K562 (cell line): ENCODE measurements at places on chromosomes 7 and 10. TPM values are rescaled to one million over a fixed set of nuclear protein-coding genes. Genes with fewer than 3 reads are reported as not detected.

GRCh38 chr7:92699560-92699959 lies 109.4 kb upstream of the FAM133B start:
- H3K27me3 ChIP-seq: no peaks in the 10 kb centered on the region
- no peak for DNase-seq
- H3K36me3 ChIP-seq: no peaks in the 10 kb centered on the region
- H3K4me1 ChIP-seq: peaks cover 11% of the 10 kb centered on the region; the same call in 2 of the 3 replicates
- no peak overlapping the region for H3K27ac ChIP-seq
- no peak overlapping the region for H3K4me3 ChIP-seq

Gene SORCS3
- polyA plus RNA-seq: not detected in 2 replicates

GRCh38 chr7:131293018-131293417 lies 34.7 kb upstream of the MKLN1 start:
- H3K27me3 ChIP-seq: peaks cover 5% of the 10 kb centered on the region; the same call in 2 of the 3 replicates
- no peaks in the 10 kb centered on the region for H3K4me1 ChIP-seq
- no peaks in the 10 kb centered on the region for H3K36me3 ChIP-seq
- H3K4me3 ChIP-seq: no peak overlapping the region
- no peak for DNase-seq

DNA sequence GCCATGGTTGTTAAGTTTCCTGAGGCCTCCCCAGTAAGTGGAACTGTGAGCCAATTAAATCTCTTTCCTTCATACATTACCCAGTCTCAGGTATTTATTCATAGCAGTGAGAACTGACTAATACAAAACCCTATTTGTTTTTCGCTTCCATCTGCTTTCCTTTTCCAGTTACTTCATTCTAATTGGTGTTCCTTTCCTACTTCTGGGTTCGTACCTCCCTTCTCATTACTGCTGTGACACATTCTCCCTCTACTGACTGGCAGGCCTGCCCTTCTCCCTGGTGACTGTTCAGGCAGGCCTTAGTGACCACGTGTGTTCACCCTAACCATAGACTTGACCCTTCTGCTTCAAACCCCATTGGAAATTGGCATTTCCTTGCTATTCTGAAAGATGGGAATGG lies 37.7 kb downstream of the MTURN start:
- no peak overlapping the region for H3K4me3 ChIP-seq
- no peak overlapping the region for H3K27ac ChIP-seq
- H3K36me3 ChIP-seq: no peaks in the 10 kb centered on the region
- H3K4me1 ChIP-seq: no peaks in the 10 kb centered on the region; the same call in 1 of the 2 replicates

DNA sequence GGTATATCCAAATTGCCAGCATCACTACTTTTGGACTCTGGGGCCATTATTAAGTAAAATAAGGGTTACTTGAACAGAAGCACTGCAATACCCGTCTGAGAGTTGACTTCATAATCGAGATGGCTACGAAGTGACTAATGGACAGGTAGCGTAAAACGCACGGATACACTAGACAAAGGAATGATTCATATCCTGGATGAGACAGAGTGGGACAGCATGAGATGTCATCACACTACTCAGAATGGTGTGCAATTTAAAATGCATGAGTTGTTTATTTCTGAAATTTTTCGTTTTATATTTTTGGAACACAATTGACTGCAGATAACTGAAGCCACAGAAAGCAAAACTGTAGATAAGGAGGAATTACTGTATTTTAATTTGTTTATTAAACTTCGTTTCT lies 421.5 kb upstream of the LRGUK start:
- DNase-seq: no peak
- H3K27ac ChIP-seq: no peak overlapping the region
- H3K4me3 ChIP-seq: no peak overlapping the region

DNA sequence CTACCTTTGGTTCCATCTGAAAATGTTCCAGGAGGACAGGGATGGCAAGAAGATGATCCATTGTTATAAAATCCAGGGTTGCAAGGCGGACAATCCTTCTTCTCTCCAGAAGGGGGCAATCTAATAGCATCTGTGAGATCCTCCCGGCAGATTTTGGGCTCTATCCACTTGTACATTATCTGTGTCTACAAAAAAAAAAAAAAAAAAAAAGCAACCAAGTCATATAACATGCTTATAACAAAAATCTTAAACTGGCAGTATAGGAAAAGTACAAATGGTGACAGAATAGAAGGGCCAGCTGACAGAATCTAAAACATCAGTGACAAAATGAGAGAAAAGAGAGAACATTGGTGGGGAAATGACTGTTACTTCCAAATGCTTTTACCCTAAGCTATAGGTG lies 132.7 kb downstream of the ELAPOR2 start:
- no peak overlapping the region for H3K4me3 ChIP-seq
- no peaks in the 10 kb centered on the region for H3K4me1 ChIP-seq
- H3K27ac ChIP-seq: no peak overlapping the region
- DNase-seq: peak; percentile 72
- peaks cover 37% of the 10 kb centered on the region; the same call in 2 of the 3 replicates for H3K36me3 ChIP-seq
- H3K27me3 ChIP-seq: no peaks in the 10 kb centered on the region

GRCh38 chr7:115409682-115410433 lies 488.0 kb downstream of the MDFIC start:
- no peaks in the 10 kb centered on the region for H3K27me3 ChIP-seq
- H3K4me1 ChIP-seq: no peaks in the 10 kb centered on the region
- H3K36me3 ChIP-seq: no peaks in the 10 kb centered on the region
- H3K4me3 ChIP-seq: no peak overlapping the region
- no peak for DNase-seq

Gene TET1
- 5.4 and 5.9 TPM in 2 replicates for polyA plus RNA-seq

DNA sequence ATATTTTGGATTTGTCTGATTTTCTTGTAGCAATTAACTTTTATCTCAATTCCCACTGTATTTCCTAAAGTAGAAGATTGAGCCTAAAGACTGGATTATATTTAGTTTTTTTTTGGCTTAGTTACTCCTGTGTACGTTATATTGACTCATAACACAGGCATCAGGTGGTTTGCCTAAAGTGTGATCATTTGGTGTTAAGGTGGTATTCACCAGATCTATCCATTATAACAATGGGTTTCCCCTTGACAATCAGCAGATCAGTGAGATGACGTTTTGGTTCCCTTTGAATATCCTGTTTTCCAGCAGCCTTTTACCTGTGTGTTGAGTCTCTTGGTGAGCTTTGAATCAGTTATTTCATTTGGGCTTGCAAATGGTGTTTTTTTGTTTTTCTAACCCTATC lies 18.1 kb downstream of the MAPK8 start:
- no peaks in the 10 kb centered on the region for H3K27me3 ChIP-seq
- H3K27ac ChIP-seq: no peak overlapping the region
- H3K4me3 ChIP-seq: no peak overlapping the region
- no peaks in the 10 kb centered on the region for H3K4me1 ChIP-seq
- peaks cover 9% of the 10 kb centered on the region; the same call in 2 of the 3 replicates for H3K36me3 ChIP-seq

Gene HGF
- not detected in 2 replicates for polyA plus RNA-seq

Gene ARHGAP22
- polyA plus RNA-seq: 19.3 and 22.3 TPM in 2 replicates

Gene ELN
- polyA plus RNA-seq: not detected in 2 replicates

GRCh38 chr10:131815266-131816156 lies 85.3 kb upstream of the PPP2R2D start:
- no peaks in the 10 kb centered on the region for H3K36me3 ChIP-seq
- no peak for DNase-seq
- H3K4me1 ChIP-seq: no peaks in the 10 kb centered on the region
- H3K27me3 ChIP-seq: peaks cover 65% of the 10 kb centered on the region
- H3K4me3 ChIP-seq: no peak overlapping the region
- no peak overlapping the region for H3K27ac ChIP-seq

Gene NPTX2
- not detected in 2 replicates for polyA plus RNA-seq

DNA sequence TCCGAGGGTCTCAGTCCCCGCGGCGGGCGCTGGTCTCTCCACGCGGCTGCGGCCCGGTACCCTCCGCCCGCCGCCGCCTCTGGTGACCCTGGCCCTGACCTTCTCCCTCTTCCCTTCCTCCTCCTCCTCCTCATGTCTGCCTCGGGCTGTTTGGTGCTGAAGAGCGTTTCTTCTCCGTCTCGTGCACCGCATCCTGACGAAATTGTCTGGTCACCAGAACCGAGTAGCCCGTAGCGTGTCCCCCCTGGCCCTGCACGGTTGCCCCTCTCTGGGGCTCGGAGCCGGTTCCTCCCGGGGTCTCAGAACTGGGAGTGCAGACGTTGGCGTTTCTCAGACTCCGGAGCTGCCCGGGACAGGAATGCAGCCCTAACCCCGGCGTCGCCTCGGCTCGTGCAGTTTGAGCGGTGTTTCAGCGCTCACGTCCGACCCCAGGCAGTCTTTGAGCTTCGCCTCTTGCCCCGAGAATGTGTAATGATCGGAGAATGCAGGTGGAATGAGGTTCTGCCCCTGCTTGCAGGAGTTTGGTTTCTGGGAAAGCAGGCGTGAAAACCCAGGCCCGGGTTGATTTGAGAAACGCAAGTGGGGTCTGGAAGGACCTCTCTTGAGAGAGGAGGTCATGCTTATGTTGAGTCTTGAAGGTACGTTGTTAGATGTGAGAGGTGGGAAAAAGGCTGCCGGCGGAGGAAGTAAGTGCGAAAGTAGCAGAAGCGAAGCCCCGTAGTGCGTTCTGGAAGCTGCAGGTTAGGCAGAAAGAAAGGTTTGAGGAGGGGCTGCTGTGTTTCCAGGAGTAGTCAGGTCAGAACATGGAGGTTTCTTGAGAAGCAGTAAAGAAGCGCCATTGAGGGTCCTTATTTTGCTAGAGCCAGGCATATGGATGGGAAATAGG lies 743 bp downstream of the RBM17 start:
- H3K36me3 ChIP-seq: peaks cover 26% of the 10 kb centered on the region; the same call in 2 of the 3 replicates
- DNase-seq: no peak
- H3K27ac ChIP-seq: peak overlapping the region; percentile 89
- peak overlapping the region; percentile 98 for H3K4me3 ChIP-seq
- H3K4me1 ChIP-seq: peaks cover 23% of the 10 kb centered on the region; the same call in 2 of the 3 replicates
